ENCODE measurements at places on chromosomes 5 and 9. TPM values are rescaled to one million over a fixed set of nuclear protein-coding genes. Genes with fewer than 3 reads are reported as not detected.

DNA sequence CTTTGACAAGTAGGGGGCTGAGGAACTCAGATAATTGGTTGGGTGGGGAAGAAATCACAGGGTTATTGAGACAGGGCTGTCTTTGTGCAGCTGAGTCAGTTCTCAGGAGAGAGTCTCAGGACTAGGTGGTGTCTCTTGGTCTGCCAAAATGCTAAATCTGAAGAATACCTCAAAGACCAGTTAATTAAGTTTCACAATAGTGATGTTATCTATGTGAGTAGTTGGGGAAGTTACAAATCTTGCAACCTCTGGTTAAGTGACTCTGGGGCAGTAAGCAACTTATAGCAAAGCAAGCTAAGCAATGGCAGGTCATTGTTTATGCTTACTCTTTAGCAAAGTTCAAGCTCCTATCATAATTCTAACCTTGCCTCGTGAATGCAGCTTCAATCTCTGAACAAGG lies 53.6 kb downstream of the GIN1 start:
- DNase-seq, result no peak

F12 gene
- polyA plus RNA-seq, result 4.6 TPM

NUTM2G gene
- 0.82 TPM for polyA plus RNA-seq

COL23A1 gene
- 6.0 TPM for polyA plus RNA-seq

- DNase-seq, result no peak
Observed at GRCh38 chr9:113311961-113312360, 8.8 kb upstream of the RNF183 start.

REEP2 gene
- polyA plus RNA-seq, result 9.7 TPM

DNA sequence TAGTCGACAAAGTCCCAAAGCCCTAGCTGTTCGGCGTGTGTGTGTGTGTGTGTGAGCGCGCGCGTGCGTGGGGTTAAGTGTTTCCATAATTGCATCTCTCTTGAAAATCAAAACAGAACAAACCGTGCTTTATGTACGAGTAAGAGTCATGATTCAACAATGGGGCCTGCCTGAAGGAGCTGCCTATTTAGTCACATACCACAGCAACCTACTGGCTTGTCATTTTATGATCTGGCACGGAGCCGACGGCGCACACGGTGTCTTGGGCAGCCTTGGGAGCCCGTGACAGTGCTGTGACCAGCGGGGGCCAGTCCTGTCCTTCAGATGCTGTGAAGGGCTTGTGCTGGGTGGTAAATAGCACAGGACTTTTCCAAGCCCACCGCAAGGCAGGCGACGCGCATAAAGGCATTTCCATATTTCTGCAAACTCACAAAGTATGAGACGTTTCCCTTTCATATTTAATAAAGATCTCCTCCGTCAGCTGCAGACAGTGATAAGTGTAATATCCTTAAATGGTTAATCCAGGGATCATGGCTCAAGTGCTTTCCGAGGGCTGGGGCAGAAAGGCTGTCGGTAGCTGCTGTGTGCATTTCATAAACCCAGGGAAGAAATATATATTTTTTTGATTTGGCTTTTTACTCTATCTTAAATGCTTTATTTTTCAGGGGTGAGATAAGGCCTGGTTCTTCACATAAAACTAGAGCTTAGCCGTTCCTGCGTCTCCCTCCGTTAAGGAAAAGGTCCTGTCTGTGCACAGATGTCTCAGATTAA lies 270.2 kb upstream of the IRX1 start:
- DNase-seq, result no peak

GRCh38 chr9:19481121-19481870 lies 72.5 kb downstream of the ACER2 start:
- no peak for DNase-seq

DRD1 gene
- polyA plus RNA-seq, result not detected

IFNA2 gene
- polyA plus RNA-seq, result not detected

GRCh38 chr9:70060883-70061507 lies 17.3 kb downstream of the MAMDC2 start:
- no peak for DNase-seq

GRCh38 chr5:149268928-149269557 lies 2.6 kb upstream of the AFAP1L1 start:
- no peak for DNase-seq

DNA sequence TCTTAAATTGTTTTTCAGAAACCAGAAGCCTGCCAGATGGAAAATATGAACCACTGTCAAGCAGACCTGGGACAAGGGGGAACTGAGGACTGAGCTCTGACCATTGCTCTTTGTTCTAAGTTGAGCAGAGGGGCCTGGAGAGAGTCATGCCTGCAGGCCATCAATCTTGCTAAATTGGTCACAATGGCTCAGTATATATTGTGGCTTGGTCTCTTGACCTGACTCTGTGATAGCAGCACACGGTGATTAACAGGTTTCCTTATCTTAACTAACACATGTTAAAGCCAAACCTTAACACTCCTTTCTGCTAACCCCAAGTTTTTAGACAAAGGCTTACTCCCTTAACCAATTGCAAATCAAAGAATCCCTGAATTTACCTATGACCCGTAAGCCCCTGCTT lies 1281.2 kb upstream of the NUDT12 start:
- DNase-seq, result no peak

NIM1K gene
- polyA plus RNA-seq, result 0.56 TPM

GRCh38 chr5:3186736-3187405 lies 408.8 kb upstream of the IRX1 start:
- no peak for DNase-seq

HTR1A gene
- polyA plus RNA-seq, result not detected

- no peak for DNase-seq
Observed at GRCh38 chr5:62649476-62650113, 71.0 kb downstream of the LRRC70 start.

TEK gene
- 46.6 TPM for polyA plus RNA-seq

Data from right renal pelvis (tissue), 4 donors.